ENCODE measurements at places on chromosomes 12 and 14. TPM values are rescaled to one million over a fixed set of nuclear protein-coding genes. Genes with fewer than 3 reads are reported as not detected.

MYO1H gene
- not detected for total RNA-seq

DNA sequence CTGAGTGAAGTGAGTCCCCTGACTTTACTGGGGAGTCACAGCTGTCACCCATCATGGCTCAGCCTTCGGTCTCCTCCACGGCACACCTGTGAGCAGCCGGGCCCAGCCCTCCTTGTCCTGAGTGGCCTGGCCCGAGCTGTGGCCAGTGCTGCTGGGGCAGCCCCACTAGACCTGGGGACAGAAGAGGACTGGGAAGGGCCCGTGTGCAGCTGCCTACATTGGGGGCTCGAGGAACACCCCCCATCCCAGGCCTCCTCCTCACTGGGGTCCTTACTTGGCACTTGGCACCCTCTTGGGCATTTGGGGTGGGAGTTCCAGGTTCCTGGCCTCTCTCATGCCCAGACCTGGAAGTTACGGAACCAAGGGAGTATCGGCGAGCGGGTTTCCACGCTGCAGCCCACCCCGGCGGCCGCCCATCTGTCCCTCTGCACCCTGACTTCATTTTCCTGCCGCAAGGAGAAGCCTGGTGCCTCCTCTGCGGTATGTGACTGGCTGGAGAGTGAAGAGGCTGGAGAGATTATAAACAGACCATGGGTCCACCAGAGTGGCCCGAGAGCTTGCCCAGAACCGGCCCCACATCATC, 179.7 kb downstream of the KIF26A start:
- peak; percentile 32 for DNase-seq

- DNase-seq = no peak
These were observed 207.5 kb upstream of the PELI2 start for GRCh38 chr14:55910601-55911243.

DNA sequence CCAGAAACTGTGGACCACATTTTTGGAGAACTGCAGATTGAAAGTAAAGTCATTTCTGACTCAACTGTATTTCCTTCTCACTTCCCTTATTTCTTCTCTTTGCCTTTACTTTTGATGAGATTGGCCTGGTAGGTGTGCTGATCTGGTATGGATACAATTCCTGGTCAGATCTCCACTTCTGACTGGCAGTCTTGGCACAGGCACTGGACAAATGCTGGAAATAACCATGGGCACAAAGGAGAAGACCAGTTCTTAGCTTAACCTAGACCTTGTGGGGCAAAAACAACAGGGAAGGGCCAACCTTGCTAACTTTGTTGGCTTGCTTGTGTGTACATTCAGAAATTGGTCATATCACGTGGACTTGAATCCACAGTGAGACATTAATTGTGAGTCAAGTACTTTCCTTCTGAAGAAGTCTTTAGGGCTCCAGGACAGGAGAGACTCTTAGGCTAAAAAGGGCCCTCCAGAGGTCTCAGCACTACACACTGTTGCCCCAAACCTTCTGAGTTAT, 75.0 kb downstream of the DIP2B start:
- no peak for DNase-seq

GRCh38 chr12:3632754-3633153, 120.2 kb downstream of the CRACR2A start:
- no peak for DNase-seq

GRCh38 chr12:2856051-2856450, 788 bp downstream of the TEX52 start:
- DNase-seq = no peak

Measured in sciatic nerve (tissue), 2 donors.